Gastroesophageal sphincter (tissue), 4 donors: ENCODE measurements at places on chromosomes 5 and 9. TPM values are rescaled to one million over a fixed set of nuclear protein-coding genes. Genes with fewer than 3 reads are reported as not detected.

PPP3R2 gene
- not detected for total RNA-seq

FAM200C gene
- total RNA-seq, result 7.2 TPM

GRCh38 chr9:120436983-120437475 lies 142.9 kb downstream of the CDK5RAP2 start:
- no peak for ATAC-seq

GRCh38 chr5:142670804-142671203 lies 15.1 kb downstream of the FGF1 start:
- ATAC-seq, result no peak

DNA sequence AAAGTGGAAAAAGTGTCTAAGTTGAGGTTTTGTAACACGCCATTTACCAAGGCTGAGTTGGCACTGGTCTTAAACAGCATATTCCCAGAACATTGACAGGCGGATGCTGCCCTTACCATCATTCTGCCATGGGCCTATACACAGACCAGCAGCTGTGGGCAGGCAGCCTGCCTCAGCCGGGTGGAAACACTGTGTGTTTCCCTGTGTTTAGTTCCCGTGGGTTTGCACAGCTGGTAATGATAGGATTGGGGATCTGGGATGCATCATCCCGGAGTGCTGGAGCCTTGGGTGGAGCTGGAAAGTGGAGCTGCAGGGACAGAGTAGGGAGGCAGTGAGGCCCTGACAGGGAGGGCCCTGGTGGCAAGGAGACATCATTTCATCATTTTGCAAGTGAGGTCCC lies 5.5 kb upstream of the FGD3 start:
- no peak for ATAC-seq

GRCh38 chr5:140923601-140924000 lies 2.5 kb upstream of the PCDHAC1 start:
- ATAC-seq, result no peak

FOXD4L6 gene
- not detected for total RNA-seq

OXCT1 gene
- total RNA-seq, result 38.5 TPM

GRCh38 chr5:40552981-40553380 lies 126.7 kb upstream of the PTGER4 start:
- no peak for ATAC-seq

DNA sequence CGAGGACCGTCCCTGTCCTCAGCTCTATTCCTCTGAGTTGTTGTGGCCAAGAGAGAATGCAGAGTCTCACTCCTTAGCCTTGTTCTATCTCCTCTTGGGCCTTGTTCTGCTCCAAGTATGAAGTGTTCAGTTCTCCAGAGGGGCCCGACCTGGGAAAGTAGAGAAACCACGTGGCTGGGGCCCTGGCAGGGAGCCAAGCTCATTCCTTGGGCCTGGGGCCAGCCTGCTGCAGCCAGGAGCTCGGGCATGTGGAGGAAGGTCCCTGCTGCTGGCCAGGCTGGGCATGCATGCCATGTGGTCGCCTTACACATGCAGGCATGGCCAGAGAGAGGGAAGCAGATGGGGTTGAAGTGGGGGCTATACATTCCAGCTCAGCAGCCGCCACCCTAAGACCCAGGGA lies 60.7 kb downstream of the COL27A1 start:
- peak; percentile 42 for ATAC-seq

LCN1 gene
- total RNA-seq, result not detected

DNA sequence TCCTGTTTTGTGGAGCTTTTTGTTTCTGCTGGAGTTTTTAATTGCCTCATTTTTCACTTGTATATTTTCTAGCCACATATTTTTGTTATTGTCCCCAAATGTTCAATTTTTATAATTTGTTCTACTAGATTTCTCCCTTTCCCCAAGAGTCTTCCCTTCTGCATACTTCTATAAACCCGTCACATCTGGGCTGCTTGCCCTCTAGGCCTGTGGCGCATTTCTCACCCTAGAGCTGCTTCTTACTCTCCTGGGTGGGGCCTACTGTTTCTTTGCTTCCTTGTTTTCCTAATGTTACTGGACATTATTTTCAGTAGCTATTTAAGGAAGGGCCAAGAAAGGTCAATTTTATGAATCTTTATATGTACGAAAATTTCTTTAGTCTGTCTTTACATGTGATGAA lies 51.5 kb downstream of the NXNL2 start:
- ATAC-seq, result no peak

DNA sequence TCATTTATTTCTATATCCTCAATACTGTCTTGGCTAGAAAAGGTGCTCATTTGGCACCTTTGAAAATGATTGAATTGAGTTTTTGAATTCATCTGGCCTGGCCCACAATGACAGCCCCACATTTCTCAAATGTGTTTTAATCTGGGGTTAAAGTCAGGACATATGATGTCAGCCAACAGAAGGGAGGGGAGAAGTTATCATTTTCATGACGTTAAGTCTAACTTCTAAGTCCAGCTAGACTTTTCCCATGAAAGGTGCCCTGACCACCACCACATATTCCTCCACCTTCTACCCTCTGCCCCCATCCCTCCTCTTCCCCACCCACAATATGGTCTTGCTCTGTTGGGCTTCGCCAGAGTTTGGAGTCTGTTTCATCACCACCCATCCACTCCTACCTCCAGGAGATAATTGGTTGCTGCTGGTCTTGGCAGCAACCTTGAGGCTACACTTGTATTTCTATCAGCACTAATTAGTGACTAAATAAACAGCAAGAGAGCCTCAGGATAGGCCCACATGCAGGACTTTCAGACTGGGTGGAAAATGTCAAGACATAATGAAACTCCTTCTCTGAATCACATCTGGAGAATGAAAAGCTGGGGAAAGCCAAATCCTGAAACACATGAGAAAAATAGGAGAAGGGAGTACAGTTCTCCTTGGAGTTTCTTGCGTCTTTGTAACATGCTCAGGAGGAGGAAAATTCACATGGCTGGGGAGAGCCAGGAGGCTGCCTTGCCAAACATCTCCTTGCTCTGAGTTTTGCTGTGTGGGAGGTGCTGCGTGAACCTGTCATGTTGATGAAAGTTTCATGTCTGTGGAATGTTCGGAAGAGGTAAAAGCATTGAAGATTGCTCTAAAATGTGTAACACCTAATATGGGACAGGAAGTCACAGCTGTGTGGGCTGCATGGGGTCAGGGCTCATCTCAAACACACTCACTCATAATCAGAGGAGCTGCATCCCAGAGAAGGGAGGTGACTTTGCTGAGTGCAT lies 544.7 kb upstream of the KLF4 start:
- peak; percentile 90 for ATAC-seq

SPATA31E1 gene
- not detected for total RNA-seq

GRCh38 chr5:535846-536698 lies 11.8 kb upstream of the SLC9A3 start:
- no peak for ATAC-seq

TRIP13 gene
- 0.13 TPM for total RNA-seq

DNA sequence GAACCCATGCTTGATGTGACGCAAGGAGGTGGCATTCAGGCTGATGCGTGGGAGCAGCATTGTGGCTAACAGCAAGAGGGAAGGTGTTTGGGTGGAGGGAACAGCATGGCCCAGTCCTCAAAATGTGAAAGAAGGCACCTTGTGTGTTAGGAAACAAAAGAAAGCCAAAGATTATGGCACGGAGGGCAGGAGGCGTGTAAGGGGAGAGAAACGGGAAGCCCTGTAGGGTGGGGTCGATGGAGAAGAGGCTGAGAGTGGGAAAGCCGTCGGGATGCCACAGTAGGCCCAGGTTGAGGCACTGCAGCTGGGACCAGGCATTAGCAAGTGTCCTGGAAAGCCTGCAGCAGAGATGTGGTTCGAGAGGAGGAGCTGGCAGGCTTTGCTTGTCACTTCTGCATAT lies 241.1 kb downstream of the GADD45G start:
- no peak for ATAC-seq

ERMP1 gene
- total RNA-seq, result 11.6 TPM
